ENCODE measurements at places on chromosomes 4 and X.

- peak; percentile 16 for DNase-seq
These were observed 11.3 kb downstream of the LAMP2 start for GRCh38 chrX:120457766-120458180.

DNA sequence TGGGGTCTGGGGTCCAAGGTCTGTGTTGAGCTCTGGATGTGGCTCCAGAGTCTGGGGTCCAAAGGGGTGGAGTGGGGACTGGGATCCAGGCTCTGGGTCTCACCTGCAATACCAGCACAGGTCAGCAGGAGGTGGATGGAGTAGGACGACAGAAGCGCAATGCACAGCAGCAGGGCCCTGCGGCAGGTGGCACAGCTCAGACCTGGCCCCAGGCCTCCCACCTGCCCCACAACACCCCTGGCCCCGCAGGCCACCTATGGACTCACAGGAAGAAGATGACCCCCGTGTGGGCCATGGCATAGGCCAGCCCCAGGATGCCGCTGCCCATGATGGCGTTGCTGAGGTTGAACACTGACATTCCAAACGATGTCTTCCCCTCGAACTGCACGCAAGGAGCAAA lies 3.4 kb downstream of the SLC38A5 start:
- DNase-seq = no peak

DNA sequence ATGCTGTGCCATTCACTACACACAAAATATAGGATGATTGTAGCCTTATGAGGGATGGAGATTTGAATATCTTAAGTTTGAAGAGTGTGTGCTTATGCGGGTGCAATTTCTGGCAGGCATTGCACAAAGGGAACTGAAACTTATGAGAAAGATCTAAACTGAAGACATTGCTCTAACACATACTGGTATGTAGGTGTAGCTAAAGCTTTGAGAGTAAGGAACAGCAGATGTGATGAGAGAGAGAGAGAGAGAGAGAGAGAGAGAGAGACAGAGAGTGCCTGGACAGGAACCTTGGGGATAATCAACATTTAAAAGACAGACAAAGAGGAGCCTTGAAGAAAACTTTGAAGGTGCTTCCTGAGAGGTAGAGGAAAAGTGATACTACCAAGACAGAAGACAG lies 379.7 kb downstream of the SPRY1 start:
- DNase-seq = no peak

DNA sequence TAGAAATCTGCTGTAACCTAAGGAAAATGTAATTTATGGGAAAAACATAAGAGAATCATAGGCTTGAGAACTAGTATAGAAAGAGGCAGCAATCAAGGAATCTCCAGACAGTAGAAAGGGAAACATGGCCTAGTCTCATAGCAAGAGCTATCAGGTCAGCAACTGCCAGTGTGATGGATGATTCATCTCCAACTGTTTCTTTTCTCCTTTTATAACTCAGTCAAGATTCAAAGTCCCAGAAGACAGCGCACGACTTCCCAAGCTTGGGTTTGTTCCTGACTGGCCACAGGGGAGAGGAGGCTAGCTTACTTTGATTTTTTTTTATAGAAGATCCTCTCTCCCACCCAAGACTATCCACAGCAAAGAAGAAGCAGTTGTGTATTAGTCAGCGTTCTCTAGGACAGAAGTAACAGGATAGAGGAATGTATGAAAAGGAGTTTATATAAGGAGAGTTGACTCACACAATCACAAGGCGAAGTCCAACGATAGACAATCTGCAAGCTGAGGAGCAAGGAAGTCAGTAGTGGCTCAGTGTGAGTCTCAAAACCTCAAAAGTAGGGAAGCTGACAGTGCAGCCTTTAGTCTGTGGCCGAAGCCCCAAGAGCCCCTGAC lies 181.5 kb downstream of the GC start:
- DNase-seq = no peak

DNA sequence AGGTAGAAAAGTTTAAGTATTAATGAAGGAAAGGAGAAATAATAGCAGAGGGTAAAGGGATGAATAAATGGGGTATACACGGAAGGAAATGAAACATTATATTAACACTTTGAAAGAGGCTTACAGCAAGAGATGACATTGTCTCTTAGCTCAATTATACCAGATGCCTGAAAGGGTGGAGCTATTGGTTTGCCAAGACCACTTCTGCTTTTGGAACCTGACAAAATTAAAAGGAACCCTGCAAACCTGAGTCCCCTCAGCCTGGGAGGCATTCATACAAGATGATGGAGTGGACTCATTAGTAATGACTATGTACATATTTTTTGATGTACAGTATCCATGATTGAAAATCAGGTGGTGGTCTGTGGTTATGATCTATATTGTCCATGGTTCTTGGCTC lies 45.1 kb upstream of the HPF1 start:
- DNase-seq = no peak

GRCh38 chrX:15391850-15392249 lies 7.6 kb upstream of the VEGFD start:
- no peak for DNase-seq

GRCh38 chr4:15755321-15756155 lies 22.6 kb upstream of the CD38 start:
- DNase-seq = peak; percentile 44

All from SW480 (cell line).